ENCODE measurements at places on chromosomes 7 and 10.

- no peak for DNase-seq
Measured at GRCh38 chr7:75072981-75073283, 670 bp downstream of the RCC1L start.

GRCh38 chr7:41880107-41880506 lies 177.2 kb upstream of the INHBA start:
- no peak for DNase-seq

DNA sequence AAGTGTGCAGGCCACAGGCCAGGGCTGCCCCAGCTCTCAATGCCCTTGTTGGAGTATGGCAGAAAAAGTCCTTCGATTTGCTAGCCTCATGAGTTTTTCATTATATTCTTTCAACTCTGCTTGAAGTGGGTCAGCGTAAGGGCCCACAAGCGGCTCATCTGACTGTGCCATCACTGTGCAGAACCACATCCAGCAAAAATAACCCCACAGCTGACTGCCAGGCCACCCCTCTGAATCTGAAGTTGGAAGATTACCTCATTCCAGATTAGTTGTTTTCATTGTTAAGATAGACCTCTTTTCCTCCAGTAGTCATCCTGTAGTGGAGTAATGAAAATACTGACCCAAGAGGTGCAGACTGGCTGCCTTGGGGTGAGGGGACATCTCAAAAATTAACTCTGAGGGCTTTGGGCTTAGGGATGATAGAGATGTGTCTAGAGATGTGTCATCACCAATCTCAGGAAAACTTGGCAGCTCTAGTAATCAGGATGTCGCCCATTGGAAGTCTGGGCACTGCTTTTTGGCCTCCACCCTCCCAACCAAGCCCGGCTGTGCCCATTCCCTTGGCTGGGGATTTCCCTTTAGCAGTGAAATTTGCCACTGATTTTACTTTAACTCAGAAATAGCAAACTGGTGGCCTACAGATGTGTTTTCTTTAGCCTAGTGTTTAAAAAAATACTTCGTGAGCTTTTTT lies 164.3 kb downstream of the LCOR start:
- DNase-seq, result no peak

GRCh38 chr10:13221572-13221971 lies 12.6 kb downstream of the UCMA start:
- no peak for DNase-seq

Data from stimulated activated CD8-positive, alpha-beta memory T cell treated with anti-CD3 and anti-CD28 coated beads, Interleukin-4, amount 100 ng/mL, for 1 hour (primary cell).